HT1080 (cell line): ENCODE measurements at places on chromosomes 1 and 21.

DNA sequence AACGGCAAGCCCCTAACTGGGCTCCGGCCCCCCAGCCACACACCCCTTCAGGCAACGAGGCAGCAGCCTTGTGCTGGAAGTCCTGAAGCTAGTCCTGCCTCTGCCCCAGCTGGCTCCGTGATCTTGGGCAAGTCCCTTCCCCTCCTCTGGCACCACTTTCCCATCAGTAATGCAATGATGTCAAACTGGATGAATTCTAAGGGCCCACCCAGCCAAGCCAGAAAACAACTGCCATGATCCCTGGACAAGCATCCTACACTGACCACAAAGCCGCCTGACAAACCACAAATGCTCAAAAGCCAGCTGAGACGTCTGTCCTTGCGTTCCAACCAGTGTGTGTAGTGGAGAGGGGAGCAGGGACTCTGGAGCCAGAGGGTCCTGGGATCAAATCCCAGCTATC, 26.8 kb downstream of the IFFO2 start:
- peak; percentile 45 for DNase-seq

DNA sequence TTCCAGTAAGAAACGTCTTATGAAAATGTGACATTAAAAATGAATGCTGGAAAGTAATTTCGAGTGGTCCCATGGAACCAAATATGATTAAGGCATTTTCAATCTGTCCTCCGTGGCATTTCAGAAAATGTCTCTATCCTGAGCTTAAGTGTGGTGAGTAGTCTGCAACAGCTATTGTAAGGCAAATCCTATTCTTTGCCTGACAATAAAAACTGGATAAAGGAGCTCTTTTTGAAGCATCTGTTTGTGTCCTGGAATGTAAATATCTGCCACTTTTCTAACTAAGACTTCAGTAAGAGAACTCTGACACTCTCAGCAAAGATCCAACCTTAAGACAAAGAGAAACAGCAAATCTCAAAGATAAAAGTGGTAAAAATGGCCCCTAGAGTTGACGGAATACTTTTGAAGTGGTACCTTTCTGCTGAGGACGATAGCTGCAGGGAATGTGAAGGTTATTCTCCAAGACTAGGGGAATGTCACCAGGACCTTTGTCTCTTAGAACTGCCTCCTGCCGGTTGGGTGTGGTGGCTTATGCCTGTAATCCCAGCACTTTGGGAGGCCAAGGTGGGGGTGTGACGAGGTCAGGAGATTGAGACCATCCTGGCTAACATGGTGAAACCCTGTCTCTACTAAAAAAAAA, 486.7 kb upstream of the ZP4 start:
- no peak for DNase-seq

GRCh38 chr1:196034080-196034706, 574.0 kb downstream of the KCNT2 start:
- no peak for DNase-seq

DNA sequence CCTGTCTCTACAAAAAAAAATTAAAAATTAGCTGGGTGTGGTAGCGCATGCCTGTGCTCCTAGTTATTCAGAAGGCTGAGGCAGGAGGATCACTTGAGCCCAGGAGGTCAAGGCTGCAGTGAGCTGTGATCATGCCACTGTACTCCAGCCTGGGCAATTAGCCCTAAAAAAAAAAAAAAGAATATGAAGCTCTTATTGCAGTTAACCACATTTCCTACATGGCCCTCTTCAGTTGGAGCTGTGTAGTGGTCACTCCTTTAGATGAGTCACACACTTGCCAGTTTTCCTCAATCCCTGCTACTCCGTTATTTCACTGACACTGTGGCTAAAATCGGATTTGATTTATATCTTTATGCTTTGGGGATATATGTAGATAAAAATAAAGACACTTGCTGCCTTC, 11.8 kb downstream of the NFYC start:
- peak; percentile 90 for DNase-seq

DNA sequence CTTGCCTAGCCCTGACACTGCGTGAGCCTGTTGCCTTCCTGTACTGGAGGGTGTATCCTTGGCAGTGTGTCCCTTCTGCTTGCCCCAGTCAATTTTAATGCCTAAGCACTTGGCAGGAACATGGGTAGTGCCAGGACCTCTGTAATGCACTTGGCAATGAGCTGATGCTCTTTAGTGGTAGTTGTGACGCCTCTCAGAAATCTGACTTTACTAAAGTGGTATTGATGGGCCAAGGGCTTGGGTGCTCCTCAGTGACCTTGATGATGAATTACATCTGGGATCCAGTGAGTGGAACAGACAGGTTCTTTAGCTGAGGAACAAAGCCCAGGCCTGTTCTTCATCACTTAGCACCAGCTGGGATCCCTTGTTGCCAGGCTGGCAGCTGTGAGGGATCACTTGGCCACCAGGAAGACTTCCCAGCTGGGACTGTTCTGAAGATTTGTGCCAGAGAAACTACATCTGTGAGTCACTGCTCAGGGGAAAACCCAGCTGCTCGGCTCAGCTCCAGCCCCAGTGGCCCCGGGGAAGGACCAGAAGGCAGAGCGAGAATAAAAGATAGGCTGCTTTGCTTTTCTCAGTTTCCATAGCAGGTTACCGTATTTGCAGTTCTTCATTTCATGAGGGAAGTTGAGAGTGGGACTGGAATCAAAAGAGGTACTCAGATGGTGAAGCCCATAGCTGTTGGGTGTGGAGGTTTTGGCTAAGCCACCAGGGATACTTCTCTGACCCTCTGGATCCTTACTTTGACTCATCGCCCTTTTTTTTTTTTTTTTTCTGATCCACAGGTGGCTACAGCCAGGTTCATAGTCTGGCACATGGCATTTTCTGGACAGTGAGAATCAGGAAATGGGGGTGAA, 28.5 kb upstream of the KCNA2 start:
- DNase-seq, result peak; percentile 76

GRCh38 chr1:229410692-229411433, 23.0 kb downstream of the ACTA1 start:
- DNase-seq, result peak; percentile 84

GRCh38 chr1:177737456-177737855, 232.4 kb downstream of the SEC16B start:
- DNase-seq, result no peak

DNA sequence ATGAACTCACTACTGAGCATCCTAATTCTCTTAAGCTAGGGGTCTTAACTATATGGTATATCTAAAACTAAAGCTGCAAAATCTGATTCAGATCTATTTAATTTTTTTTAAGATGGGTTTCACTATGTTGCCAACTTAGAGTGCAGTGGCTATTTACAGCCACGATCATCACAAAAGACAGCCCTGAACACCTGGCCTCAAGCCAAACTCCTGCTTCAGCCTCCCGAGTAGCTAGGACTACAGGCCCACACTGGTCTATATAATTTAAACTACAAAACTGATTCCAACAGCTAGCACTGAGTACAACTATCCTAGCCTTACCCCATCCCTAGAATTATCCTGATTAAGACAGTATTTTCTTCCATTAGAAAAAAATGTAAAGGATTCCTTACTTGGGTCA, 37.1 kb downstream of the EIF4G3 start:
- no peak for DNase-seq

DNA sequence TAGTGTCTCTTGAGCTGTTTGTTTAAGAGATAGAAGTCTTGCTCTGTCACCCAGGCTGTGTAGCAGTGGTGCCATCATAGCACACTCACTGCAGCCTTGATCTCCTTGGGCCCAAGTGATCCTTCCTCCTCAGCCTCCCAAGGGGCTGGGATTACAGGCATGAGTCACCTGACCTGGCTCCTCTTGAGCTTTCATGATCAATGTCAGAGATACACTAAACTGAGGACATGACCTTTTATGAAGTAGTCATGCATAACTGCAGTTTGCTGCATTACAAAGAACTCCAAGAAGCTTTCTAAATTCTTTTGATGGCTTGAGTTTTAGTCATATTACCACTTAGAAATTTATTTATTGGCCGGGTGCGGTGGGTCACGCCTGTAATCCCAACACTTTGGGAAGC, 77.7 kb downstream of the CC2D1B start:
- DNase-seq, result peak; percentile 37

DNA sequence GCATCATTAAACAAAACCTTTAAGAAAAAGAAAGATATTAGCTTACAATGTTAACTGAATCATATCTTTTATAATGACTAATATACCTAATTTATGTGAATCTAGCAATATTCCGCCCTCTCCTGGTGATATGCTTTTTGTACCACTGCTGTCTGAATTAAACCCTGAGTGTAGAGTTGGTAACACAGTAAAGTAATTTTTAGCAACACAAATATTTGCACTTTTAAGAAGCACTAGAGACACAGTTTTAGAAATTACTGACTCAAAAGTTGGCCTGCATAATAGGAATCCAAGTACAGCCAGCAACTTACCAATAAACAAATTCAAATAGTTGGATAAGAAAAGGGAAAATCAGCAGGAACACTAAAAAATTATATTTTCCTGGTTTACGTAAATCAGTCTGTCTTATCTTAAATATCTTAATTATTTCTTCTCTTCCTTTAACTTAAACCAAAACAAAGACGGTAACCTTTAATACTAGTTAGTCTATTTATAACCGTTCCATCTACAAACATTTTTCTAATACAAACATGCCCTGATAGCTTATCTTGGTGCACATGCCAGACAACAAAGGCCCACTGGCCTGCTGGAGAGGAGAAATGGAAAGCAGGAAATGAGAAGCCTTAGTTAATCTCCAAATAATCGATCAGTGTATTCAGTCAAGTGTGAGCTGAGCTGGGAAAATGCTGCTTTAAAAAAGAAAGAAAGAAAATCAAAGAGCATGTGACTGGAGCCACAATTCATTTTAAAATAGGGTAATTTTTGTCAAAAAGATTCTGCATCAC, 246.0 kb downstream of the RERE start:
- no peak for DNase-seq

DNA sequence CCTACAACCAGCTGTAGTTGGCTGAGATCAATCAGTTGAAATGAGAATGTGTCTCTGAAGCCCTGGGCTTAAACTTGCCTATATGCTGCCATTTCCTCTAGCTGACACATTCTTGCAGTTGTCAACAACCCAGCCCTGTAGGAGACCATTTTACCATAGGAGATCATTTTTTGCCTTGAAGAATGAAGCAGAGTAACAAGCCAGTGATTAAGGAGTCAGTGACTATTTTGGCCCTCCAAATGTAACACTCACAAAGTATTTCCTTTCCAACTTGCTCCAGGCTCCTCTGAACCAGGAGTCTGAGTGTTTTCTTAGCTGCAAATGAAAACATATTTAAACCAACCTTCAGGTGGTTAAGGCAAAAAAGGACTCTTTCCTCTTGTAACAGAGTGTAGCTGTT, 183.5 kb downstream of the ZZZ3 start:
- no peak for DNase-seq

DNA sequence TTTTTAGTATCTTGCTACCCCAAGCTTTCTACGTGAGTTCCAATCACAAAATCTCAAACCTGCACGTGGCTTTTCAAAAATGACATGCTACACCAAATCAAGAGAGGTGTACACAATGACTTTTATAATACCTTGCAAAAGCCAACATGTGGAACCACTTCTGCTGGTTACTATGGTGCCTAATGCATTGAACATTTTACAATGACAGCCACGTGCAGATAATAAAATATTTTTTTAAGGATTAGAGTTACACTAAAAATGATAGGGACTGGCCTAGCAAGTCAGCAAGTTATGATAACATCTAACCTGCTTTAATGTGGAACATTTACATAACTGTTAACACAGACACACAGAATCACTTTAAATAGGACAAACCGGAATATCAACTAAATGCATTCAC, 30.2 kb downstream of the EYA3 start:
- DNase-seq, result no peak

DNA sequence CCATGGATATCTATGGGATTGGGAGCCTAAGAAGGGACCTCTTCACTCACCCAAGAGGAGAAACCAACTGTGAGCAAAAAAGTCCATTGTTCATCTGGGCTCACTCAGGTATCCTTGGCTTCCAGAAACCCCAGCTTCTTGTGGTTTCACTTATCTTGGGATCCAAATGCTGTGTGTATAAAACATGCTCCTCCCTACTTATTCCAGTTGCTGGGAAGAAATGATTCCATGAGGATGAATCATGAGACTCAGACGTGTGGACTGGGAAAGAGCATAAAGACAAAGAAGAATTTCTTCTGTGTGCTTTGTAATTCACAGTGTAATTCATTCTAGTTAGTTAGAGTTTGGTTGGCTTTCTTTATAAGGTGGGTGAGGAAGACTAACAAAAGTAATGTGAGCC, 283.7 kb downstream of the ZNF648 start:
- peak; percentile 76 for DNase-seq

- DNase-seq, result peak; percentile 90
Observed at GRCh38 chr1:143720087-143721023, 251.4 kb downstream of the FAM72C start.

DNA sequence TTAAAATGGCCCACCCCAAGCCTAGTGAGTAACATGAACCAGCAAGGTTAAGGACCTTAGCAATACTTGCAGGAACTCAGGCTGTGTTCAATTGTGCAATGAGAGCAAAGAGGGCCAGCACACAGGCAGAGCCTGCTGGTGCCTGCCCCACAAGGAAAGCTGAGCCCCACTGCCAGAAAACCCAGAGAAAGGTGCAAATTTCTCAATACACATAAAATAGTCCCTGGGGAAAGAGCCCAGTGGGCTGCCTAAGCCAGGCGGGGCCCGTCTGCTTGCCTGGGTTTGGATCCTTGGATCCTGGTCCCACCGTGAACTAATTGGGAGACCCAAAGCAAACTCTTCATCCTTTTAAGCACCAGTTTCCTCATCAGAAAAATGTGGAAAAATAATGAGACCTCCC, 128.5 kb upstream of the CACNA1E start:
- no peak for DNase-seq

DNA sequence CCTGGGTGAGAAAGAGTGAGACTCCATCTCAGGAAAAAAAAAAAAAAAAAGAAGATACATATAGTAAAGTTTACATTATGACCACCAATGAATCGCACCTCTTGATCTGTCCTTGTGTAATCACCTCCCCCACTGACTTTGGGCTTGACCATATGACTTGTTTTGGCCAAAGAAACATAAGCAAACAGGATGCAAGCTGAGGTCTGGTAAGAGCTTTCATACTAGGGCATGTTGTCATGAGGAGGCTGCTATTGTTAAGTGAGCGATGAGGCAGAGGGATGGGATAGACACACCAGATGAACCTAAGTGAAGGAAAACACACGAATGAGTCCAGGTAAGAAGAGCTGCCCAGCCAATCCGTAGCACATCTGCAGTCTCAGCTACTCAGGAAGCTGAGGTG, 10.7 kb downstream of the ENAH start:
- DNase-seq, result peak; percentile 4

GRCh38 chr1:208180421-208180820, 63.8 kb downstream of the PLXNA2 start:
- DNase-seq, result no peak

- no peak for DNase-seq
Observed at GRCh38 chr1:53412285-53413174, 46.7 kb upstream of the DMRTB1 start.

DNA sequence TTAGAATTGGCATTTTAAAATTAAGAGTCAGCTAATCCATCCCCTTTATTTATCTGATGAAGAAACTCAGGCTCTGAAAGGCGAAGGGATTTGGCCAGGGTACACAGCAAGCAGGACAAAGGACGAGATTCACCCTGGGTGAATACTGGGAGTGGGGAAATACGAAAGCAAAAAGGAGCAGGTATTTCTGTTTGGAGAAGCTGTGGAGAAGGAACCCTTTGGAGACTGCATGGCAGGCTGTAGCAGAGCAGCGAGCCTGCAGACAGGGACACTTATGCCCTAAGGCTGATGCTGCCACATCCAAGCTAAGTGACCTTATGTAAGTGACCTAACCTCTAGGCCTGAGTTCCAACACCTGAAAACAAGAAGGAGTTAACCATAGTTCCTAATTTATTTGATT, 207.2 kb upstream of the C1orf87 start:
- DNase-seq, result no peak
